ENCODE measurements at places on chromosomes 5 and 9.

GRCh38 chr9:138098908-138099791, 221.6 kb downstream of the CACNA1B start:
- no peak for DNase-seq

DNA sequence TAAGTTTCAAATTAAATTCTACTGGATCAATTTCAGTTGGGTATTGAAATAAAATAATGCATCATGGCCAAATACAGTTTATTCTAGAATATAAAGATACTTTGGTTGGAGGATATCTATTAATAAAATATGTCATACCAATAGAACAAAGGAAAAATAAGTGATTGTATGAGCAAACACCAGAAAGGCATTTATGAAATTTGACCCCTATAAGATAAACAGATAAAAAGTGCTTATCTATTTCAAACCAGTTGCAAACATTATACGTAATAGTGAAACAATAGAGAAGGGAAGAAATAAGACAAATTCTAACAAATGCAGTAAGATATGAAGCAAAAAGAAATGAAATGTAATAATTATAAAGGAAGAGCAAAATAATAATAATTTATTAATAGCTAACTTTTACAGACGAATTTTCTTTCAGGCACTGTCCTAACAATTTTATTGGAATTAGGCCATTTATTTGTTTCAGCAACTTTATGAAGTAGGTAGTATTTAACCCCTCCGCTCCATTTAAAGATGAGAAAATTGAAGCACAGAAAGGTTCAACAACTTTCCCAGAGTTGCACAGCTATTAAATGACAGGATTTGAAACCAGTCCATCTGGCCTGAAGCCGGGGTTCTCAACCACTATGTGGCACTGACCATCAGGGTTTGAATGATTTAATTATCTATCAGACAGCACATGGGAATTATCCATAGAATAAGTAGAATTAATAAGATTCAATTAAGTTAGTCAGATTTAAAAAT, 20.8 kb downstream of the ANKRD55 start:
- DNase-seq, result no peak

GRCh38 chr5:179427676-179428056, 82.4 kb upstream of the ADAMTS2 start:
- no peak for DNase-seq

GRCh38 chr9:134216961-134217360, 52.6 kb upstream of the RNU6ATAC start:
- DNase-seq, result no peak

DNA sequence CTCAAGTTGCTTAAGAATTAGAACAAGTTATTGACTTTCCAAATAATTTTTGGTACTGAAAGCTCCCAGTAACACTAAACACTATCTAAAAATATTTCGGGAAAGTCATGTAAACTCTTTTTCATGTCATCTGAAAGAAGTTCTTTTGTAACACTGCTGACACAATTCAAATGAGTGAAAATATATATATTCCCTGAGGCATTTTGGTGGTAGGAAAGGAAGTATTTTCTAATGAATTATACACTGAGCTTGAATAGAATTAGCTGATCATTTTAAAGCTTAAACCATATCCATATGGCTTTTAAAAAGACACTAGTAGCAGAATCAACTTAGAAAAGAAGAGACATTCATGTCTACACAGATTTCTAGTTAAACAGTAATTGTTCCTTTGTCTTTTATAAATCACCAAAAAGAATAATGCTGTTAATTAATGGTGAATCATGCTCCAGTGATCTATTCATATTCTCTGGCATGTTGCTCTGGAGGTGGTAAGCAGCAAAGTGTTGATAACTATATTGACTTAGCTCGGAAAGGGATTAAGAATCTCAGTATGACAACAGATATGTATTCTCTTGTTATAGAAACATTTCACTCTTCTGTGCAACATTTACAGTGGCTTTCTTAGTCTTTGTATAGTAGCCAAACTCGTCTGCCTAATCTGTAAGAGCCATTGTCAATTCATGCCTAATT, 27.4 kb upstream of the RFX3 start:
- DNase-seq, result no peak

DNA sequence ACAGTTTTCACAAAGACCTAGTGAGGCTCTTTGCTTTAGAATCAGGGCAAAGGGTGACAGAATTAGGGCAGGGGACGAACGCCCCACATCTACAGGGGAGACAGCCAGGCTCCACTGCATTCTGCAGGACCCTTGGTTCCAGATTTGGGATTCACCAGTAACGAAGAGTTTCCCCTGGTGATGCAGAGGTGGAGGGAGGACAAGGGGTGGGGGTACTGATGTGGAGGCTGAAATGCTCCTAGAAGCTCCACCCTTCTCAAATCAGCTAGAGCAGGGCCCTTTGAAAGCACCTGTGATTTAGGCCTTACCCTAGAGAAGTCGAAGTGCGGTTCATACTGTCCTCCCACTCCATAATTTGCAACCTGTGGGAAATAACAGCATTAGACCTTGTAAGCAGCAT, 29.1 kb downstream of the P4HA2 start:
- DNase-seq, result no peak

- no peak for DNase-seq
Observed at GRCh38 chr9:77853716-77854115, 177.9 kb downstream of the GNAQ start.

DNA sequence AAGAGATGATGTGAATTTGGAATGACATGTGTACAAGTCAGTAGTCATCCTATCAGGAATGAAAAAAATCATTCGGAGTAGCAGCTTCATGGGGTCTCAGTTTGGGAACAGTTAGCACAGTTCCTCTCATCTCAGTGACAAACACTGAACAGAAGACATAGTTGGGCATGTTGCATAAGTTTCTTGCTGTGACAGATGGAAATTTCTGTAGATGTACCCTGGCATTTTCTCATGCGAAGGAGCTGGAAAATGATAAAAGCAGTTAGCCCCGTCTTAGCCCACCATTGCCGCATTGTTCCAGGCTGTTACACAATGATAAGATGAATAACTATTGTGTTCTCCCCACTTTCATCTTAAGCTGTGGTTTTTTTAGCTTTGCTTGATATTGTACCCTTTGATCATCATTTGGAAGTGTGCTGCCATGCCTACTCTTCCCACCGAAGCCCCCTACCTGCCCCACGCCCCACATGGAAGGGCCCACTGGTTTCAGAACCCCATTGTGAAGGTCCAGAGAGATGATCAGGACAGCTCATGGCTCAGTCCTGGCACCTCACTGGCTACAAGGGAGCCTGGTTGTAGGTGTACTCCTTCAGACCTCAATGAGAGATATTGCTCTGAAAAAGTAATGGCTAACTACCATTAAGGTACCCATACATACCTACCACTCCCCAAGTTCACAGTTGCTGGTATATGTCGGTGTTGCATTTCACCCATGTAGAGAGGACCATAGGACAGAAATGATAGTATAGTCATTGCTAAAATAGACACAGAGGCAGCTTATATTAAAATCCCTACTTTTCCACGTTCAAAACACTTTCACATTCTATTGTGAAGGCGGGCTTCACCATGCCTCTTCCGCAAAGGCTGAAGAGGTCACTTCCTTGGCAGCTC, 38.8 kb downstream of the SFXN1 start:
- no peak for DNase-seq

GRCh38 chr5:132012371-132013005, 1.0 kb upstream of the ACSL6 start:
- DNase-seq, result no peak

Measured in HS-5 (cell line).